ENCODE measurements at places on chromosomes 4 and X. TPM values are rescaled to one million over a fixed set of nuclear protein-coding genes. Genes with fewer than 3 reads are reported as not detected.

MAGEB17 gene
- total RNA-seq = not detected

ATOH1 gene
- not detected for total RNA-seq

CT47B1 gene
- not detected for total RNA-seq

SMARCA1 gene
- 10.7 TPM for total RNA-seq

GPRASP1 gene
- total RNA-seq = 0.10 TPM

DOK7 gene
- total RNA-seq = 7.1 TPM

RAB9B gene
- total RNA-seq = 0.26 TPM

ARMCX1 gene
- total RNA-seq = 23.9 TPM

ATP2B3 gene
- not detected for total RNA-seq

FAM241A gene
- total RNA-seq = 1.2 TPM

ITM2A gene
- not detected for total RNA-seq

TAF7L gene
- 5.0 TPM for total RNA-seq

FRMPD3 gene
- not detected for total RNA-seq

AFF2 gene
- not detected for total RNA-seq

FGFBP1 gene
- not detected for total RNA-seq

ARR3 gene
- not detected for total RNA-seq

PABPC1L2B gene
- not detected for total RNA-seq

TMEM31 gene
- not detected for total RNA-seq

GAB1 gene
- 1.2 TPM for total RNA-seq

F9 gene
- not detected for total RNA-seq

NKX6-1 gene
- 0.52 TPM for total RNA-seq

SLC6A14 gene
- not detected for total RNA-seq

MANBA gene
- total RNA-seq = 3.1 TPM

NIPAL1 gene
- total RNA-seq = 0.13 TPM

PNMA6F gene
- total RNA-seq = not detected

HELT gene
- not detected for total RNA-seq

TLR1 gene
- total RNA-seq = 0.07 TPM

ACTRT1 gene
- total RNA-seq = not detected

HGFAC gene
- not detected for total RNA-seq

GLOD5 gene
- not detected for total RNA-seq

CFAP99 gene
- total RNA-seq = not detected

TREX2 gene
- 12.0 TPM for total RNA-seq

SMR3B gene
- not detected for total RNA-seq

MMRN1 gene
- not detected for total RNA-seq

UGT2B11 gene
- not detected for total RNA-seq

CSAG1 gene
- total RNA-seq = not detected

AR gene
- 1.2 TPM for total RNA-seq

TMPRSS11B gene
- total RNA-seq = not detected

HTT gene
- total RNA-seq = 6.4 TPM

PROM1 gene
- not detected for total RNA-seq

GC gene
- not detected for total RNA-seq

GLRB gene
- total RNA-seq = 3.9 TPM

FHIP1A gene
- 2.0 TPM for total RNA-seq

CLDN34 gene
- total RNA-seq = not detected

NAT8L gene
- 2.0 TPM for total RNA-seq

SCOC gene
- 46.4 TPM for total RNA-seq

All from MG63 (cell line).